ENCODE measurements at places on chromosomes 12 and 14.

GRCh38 chr12:53727310-53728041 lies at the start of gene CALCOCO1:
Gene CALCOCO1, minus strand, starts transcription at chr12:53727452. Its CDS starts 2,210 bp downstream, at chr12:53725242.
- peak; percentile 94 for DNase-seq

DNA sequence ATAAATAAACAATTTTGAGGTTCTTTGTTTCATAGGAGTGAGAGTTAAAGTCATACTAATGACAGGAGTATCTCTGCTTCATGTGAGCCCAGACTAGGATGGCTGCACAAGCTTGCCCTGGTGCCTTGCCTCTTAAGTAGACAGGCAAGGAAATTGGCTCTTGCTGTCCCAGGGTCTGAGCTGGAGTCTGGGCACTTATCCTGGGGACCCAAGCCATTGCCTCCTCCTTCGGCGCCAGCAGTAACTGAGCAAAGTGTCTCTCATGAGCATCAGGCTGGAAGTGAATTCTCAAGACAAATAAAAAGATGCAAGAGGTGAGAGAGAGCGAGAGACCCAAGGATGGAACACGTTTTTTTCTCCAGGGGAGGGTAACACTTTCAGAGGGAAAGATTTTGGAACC lies 6.9 kb upstream of the FBXW8 start:
- DNase-seq: no peak

DNA sequence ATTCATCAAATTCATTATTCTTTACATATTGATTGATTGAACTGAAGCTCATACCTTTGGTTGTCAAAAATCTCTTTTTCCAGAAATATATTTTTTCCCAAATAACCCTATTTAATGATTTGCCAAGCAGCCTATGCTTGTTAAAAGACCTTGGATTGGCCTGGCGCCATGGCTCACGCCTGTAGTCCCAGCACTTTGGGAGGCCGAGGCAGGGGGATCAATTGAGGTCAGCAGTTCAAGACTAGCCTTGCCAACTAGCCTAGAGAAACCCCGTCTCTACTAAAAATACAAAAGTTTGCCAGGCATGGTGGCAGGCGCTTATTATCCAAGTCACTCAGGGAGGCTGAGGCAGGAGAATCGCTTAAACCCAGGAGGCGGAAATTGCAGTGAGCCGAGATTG lies 165.1 kb upstream of the MGAT4C start:
- DNase-seq: no peak

DNA sequence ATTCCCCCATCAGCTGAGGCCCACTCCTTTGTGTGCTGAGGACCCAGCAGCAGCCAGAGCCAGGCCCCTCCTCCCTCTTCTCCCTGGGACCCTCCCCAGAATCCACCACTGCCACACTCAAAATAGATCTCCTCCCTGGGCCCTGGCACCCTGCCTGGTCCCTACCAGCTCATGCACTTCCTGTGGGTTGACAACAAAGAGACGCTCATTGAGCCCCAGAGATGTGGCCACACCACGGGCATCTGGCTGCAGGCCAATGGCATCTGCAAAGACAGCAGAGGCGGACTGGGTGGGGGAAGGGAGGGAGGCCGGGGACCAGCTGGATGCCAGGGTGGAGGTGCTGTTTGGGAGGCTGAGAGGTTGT lies 16.0 kb upstream of the ENDOU start:
- no peak for DNase-seq

DNA sequence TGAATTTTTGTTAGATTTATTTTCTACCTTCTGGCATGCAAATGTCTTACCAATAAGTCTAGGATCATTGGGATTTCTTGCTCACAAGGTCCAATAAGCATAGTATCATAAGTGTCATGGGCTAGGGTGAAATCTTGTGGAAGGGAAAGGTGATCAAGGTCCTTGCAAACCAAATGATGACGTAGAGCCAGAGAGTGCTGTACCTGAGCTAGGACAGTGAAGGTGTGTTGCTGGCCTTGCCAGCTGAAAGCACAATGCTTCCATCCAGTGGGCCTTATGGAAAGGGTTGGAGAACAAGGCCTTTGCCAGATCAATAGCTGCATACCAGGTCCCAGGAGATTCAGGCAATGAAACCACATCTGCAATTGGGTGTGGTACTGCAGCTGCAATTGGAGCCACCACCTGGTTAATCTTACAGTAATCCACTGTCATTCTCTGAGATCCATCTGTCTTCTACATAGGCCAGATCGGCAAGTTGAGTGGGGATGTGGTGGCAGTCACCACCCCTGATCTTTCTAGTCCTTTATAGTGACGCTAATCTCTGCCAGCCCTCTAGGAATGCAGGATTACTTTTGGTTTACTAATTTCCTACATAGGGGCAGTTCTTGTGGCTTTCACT lies 208.9 kb upstream of the MYL2 start:
- no peak for DNase-seq

GRCh38 chr12:93178154-93178878 lies 199.4 kb upstream of the NUDT4 start:
- DNase-seq: no peak

- DNase-seq: no peak
These were observed 594 bp upstream of the CEP170B start for GRCh38 chr14:104864267-104865080.

DNA sequence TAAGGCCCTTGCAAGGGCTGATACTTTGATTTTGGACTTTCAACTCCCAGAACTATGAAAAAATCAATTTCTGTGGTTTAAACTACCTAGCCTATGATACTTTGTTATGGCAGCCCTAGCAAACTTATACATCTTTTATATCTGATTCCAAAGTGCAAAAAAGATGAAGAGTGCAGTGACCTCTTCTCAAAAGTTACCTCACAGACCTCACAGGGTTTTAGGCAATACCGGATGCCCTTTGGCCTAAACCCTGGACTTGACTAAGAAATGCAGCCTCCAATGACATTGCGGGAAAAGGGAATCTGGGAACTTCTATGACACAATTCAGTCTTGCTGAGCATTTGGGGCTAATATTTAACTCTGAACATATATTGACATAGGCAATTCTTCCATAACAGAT lies 63.3 kb downstream of the IGF1 start:
- no peak for DNase-seq

GRCh38 chr14:35374263-35374712 lies 30.3 kb downstream of the NFKBIA start:
- DNase-seq: no peak

- DNase-seq: no peak
These were observed 109.6 kb downstream of the SLC38A6 start for GRCh38 chr14:61090432-61091216.

DNA sequence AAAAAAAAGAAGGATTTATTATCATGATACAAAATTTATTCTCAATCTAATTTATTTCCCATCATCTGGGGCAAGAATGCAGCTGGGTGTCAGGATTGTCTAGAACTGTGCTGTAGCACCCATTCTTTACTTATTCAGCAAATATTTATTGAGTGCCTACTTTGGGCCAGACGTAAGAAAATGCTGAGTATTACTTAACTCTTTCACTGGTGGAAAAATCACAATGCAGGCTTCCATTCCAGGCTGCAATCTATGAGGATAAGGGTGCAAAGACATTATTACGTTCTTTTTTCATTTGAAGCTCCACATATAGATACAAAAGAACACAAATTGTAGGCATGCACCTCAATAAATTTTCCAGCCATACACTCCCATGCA lies 86.0 kb upstream of the CDKN3 start:
- DNase-seq: no peak

- DNase-seq: no peak
These were observed 27.4 kb downstream of the SRRM4 start for GRCh38 chr12:119008691-119009221.

- DNase-seq: no peak
These were observed 14.6 kb upstream of the RBM19 start for GRCh38 chr12:113980537-113981337.

DNA sequence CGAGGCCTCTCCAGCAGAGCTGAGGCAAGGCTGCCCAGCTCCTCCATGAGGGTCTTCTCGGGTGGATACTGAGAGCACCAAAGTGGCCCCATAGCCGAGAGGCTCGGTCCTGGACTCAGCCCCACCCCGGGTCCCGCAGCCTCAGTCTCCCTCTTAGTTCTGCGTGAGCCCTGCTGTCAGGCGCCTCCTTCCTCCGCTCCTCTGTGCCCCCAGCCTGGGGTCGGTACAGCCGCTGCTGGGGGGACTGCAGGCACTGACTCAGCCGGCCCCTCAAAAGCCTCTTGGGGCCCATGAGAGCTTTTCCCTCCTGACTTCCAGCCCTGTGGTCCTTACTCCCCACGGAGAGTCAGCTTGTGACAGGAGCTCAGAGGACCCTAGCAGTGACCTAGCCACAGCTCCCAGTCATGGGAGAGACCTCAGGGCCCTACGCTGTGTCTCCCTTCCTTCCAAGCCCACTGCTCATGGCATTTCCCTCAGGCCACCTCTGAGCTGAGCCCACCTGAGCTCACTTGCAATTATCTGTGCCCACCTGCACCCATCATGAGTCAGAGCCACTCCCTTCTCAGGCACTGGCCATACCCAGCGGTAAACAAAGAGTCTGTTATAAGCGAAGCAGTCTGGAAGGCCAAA lies 295.0 kb upstream of the RTL1 start:
- no peak for DNase-seq

DNA sequence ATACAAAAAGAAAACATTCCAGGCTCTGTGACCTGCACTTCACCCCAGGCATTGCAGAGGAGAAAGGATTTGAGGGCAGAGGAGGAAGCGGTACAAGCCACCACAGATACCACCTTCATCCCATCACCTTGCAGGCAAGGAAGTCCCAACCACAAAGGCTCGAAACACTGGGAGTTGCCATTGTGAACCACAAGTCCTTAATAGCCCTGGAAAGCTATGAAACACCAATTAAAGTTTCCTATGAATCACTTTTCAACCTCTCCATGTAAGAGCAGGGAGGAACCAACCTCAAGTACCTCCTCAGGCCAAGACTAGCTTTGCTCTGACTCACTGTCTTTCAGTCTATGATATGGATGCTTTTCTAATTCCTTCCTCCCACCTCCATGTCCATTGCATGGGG lies 27.0 kb downstream of the MAP3K9 start:
- no peak for DNase-seq

DNA sequence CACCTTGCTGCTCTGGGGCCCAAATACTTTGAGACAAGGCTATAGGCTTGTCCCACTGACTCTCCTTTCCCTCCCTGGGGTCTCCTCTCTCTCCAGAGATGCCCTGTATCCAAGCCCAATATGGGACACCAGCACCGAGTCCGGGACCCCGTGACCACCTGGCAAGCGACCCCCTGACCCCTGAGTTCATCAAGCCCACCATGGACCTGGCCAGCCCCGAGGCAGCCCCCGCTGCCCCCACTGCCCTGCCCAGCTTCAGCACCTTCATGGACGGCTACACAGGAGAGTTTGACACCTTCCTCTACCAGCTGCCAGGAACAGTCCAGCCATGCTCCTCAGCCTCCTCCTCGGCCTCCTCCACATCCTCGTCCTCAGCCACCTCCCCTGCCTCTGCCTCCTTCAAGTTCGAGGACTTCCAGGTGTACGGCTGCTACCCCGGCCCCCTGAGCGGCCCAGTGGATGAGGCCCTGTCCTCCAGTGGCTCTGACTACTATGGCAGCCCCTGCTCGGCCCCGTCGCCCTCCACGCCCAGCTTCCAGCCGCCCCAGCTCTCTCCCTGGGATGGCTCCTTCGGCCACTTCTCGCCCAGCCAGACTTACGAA lies 3.1 kb downstream of the NR4A1 start:
- no peak for DNase-seq

- DNase-seq: no peak
These were observed 23.8 kb downstream of the CD163 start for GRCh38 chr12:7479771-7480170.

- DNase-seq: no peak
These were observed 53.7 kb downstream of the CCDC88C start for GRCh38 chr14:91363776-91364523.

DNA sequence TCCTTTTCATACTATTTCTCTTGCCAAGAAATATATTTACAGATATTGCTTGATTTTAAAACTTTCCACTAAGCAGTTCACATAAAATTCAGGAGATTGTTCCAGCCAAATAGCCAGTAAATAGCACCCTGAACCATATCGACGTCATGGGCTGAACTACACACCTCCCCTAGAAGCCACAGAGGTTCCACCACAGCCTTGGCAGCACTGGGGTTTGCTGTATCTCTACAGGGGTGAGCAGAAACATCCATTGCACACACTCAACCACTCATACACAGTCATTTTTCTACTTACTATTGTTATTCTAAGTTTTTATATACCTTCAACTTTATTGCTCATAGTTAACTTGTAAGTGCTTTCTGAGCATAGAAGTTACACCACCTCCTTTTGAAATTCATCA lies 8.1 kb upstream of the EIF2S3B start:
- DNase-seq: no peak

- DNase-seq: no peak
These were observed 197.4 kb upstream of the DIO3 start for GRCh38 chr14:101363880-101364391.

Measured in esophagus squamous epithelium (tissue), 5 donors.